SJSA1 (cell line): ENCODE measurements at places on chromosomes 5 and 9.

DNA sequence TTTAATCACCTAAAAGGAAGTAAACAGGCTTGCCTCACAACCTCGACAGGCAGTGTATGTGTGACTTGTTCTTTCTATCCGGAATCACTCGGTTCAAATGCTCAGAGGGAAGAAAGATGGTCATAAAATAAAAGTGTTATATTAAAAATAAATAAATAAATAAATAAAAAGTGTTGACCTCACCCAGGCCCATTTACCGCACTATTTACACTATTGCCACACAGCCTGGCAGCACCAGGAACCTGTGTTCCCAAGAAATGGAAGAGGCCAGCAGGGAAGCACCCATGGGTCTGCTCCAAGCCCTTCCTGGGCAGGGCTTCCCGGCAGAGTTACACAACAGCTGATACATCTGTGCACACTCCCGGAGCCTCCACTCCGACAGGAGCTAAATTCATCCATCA lies 127.9 kb downstream of the EFNA5 start:
- DNase-seq = no peak

GRCh38 chr5:132671000-132671399 lies 2.8 kb upstream of the IL4 start:
- DNase-seq = no peak

- no peak for DNase-seq
These were observed 154.5 kb downstream of the DROSHA start for GRCh38 chr5:31377274-31377946.

DNA sequence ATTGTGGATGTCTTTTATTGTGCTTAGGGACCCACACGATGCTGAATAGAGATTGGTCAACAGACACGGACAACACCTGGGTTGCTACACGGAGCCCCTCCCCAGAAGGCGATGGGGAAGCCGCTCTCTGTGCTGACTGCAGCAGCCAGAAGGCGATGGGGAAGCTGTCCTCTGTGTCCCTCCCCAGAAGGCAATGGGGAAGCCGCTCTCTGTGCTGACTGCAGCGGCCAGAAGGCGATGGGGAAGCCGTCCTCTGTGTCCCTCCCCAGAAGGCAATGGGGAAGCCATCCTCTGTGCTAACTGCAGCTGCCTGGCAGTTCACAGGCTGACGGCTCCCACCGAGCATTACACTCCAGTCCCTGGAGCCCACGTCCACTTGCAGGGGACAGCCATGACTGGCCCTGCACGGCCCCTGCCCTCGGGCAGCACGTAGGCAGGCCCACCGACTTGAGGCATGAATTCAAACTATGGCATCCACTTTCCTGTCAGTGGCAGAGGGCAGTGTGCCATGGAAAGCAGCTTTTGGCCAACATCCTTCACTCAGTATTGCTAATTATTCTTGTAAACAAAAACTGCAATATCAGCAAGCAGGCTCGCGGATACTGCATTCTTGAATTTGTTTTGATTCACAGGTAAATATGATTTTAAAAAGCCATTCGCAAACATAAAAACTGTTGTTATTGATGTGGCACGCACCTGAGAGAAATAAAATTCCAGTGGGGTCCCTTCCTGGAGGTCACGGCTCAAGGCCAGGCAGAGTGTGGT lies 48.1 kb upstream of the CLPTM1L start:
- DNase-seq = no peak

- DNase-seq = peak; percentile 4
These were observed 51.8 kb upstream of the CTNNAL1 start for GRCh38 chr9:109064963-109065702.
